ENCODE measurements at places on chromosomes 11 and 22.

DNA sequence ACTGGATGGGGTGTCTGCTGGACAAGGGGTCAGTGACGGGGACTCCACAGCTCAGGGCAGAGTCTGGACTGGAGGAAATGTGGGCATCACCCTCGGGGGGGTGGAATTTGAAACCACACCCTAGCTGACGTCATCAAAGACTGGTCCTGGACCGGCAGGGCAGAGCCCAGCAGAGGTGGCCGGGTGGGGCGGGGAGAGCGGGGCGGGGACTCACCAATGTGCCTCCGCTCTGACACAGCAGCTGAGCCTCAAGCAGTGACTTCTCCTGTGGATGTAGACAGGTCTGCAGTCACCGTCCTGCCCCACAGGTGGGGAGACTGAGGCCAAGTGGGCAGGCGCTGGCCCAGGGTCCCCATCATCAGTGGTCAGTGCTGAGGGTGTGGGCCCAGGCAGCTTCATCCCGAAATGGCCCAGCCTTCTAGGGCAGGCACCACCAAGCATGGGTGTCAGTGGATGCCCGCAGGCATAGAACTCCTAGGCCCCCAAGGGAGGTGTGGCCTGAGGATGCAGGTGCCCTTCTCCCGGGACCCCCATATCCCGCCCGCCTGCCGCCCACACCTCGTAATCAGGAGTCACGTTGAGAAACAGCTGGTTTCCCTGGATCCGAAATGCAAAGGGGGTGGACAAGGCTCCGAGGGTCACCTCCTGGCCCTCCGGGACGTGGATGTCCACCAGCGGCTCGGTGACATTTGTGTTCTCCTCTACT is 603 bp downstream of the CDHR5 start:
- DNase-seq: no peak

DNA sequence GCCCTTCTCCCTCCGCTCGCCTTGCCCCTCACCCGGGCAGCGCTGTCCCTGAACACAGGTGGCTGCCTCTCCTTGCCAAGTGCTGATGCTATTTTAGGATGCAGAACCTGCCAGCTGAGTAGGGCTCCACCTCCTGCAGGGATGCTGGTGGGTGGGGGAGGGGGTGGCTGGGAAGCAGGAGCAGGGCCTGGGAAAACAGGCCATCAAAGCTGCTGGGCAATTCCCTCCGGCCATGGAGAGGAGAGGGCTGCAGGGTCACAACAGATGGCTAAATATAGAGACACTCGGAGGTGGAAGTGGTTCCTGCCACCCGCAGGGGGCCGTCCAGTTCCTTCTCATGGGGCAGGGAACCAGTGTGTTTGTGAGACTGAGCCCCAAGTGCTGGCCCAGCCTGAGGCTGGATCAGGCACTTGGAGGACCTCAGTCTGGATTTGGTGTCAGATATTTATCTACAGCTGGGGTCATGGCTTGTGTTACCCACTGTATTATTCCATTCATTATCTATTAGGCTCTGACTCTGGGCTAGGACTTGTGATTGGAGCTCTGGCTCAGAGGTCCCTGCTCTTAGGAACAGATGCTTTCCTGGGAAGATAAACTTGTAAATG is 59.6 kb downstream of the LRRC32 start:
- DNase-seq: no peak

DNA sequence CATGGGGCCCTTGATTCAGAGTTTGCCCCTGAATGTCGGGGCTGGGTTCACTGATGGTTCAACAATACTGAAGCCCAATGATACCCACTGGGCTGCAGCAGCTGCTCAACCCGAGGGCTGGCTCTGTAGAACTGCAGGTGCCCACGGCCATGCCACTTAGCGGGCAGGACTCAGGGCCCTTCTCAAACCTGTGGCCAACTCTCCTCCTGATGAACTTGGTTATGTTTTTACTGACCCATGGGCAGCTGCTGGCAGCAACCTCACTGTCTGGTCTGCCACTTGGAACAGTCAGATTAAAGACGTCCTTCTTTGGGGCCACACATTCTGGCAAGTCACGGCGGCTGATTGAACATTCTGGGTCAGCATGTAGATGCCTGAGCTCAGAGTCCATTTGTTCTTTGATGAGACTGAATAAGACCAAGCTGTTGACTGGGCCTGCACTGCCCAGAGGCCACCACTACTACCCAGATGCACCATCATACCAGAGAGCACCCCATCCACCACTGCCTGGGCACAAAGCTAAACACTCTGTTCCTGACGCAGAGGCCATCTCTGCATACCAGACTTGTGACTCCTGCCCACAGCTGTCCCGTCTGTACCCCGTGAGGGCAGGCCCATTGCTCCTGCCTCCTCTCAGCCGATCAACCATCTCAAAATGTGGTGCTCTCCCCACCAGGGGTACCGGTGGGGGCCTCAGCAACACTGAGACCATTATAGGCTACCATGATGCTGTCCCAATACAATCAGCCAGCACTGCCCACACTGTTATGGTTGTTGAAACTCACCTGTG is 67.8 kb downstream of the SHANK2 start:
- no peak for DNase-seq

- DNase-seq: no peak
Observed at GRCh38 chr11:61133956-61134662, 27.1 kb downstream of the VPS37C start.

- peak; percentile 65 for DNase-seq
Observed at GRCh38 chr11:12901874-12902481, 107.1 kb upstream of the RASSF10 start.

DNA sequence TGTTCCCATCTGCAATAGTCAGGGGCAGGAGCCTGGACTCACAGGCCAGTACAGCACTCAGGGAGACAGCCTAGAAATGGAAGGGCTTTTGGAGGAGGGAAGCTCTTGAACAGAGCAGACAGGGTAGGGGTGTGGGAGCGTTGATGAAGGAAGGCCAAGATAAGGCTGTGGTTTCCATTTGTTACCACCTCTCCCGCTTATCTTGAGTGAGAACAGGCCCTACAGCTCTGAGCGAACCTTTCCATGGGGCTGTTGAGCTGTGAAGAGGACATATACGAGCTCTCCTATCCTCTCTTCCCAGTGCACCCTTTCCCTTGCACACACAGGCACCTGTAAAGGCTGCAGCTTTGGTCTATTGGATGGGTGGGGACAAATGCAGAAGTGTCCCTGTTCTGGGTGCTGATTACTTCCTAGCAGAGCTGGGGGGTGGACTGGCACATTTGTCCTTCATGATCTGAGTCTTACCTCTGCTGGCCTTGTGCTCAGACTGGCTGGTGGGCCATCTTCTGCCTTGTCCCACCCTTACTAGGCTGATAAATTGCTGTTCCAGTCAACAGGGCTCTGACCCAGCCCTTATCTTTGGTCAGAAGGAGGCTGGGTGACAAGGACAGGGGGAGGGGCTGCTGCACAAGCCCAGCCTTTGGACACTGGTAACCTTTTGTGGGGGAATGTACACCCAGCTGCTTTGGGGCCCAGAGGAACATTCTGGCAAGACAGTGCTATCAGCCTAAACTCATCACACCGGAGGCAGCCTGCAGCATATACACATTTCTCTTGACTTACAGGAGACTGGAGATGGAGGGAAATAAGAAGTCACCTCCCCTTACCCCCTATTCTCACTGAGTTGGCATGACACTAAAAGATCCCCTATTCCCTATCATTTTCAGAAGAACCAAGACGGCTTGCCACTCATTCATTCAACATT is 80.1 kb upstream of the NNMT start:
- no peak for DNase-seq

DNA sequence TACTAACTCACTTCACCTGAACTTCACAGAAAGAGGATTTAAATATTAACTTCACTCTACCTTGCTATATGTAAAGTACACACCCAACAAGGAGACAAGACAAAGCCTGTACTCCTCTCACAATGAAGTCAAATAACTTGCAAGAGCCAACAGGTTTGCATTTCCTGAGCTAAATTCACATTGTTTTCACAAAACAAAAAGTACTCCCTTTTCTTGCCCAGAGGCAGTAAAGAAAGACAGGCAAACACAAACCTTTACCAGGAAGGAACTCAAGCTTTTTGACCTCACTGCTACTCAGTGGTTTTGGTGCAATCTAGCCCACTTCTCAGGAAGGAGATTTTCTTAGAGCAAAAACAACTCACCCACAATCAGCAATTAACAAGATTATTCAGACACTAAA is 15.7 kb downstream of the USP28 start:
- no peak for DNase-seq

DNA sequence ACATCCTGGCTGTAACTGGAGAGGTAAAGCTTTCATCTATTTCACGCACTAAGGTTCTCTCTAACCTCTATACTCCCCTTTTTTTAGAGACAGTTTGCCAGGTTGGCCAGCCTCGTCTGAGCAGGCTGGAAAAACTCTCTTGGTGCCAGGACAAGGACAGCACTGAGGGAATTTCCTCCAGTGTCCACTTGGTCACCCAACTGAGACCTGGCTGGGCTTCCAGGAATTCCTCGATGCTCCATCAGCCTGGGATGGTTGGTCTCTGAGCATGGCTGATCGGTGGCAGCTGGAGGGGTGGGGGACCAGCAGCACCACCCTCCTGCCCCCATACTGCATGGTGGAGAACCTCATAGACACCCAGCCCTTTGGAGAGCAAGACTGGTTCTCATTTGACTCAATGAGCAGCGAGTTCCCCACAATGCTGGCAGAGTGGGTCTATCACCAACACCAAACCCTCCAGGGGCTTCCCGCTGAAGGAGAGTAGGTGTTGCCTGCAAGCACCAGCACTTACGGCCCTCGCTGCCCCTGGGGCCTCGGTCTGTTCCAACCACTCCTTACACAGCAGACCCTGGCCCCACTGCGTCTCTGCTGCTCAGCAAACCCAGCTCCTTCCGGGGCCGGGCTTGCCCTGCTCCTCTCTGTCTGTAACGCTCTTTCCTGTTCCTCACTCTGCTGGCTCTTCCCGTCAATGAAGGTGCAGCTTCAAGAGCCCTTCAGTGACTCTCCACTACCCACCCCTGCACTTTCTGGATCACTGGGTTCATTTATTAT is 122.2 kb downstream of the ST3GAL4 start:
- DNase-seq: no peak

GRCh38 chr11:30683176-30683575 is 97.0 kb upstream of the MPPED2 start:
- peak; percentile 22 for DNase-seq

DNA sequence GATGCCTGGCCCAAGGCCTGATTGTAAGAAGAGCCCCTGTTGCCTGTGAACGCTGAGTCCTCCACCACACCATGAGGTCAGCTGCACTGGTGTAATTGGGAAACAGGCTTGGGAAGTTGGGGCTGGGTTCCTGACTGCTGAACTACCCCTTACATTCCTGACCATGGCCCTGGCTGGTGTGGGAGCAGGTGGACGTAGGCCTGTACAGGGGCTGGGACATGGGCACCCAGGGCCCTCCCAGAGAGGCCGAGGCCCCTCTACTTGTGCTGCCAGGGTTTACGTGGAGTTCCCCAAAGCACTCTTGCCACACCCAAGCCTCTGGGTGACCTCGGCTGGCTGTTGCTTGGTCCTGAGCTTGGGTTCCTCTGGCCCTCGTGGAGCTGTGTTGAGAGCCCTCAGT is 5.4 kb downstream of the RELT start:
- no peak for DNase-seq

- DNase-seq: peak; percentile 17
Observed at GRCh38 chr22:45007391-45008185, 2.2 kb downstream of the PHF21B start.

DNA sequence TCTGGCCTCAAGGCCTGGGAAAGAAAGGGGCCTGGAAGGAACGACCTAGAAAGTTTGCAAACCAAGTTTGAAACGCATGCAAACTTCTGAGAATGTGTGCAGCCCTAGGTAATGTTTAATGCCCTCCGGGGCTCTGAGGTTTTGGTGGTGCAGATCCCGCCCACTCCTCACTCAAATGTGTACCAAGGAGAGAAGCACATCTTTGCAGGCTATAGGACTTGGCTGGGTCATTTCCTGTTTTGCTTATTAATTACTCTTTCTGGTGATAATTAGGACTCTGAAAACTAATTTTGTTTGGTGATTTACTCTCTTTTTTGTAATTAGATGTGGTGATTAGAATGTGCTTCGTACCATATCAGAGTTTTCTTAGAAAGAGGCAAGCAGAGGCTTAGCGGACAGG is 625.9 kb upstream of the CADM1 start:
- DNase-seq: no peak

DNA sequence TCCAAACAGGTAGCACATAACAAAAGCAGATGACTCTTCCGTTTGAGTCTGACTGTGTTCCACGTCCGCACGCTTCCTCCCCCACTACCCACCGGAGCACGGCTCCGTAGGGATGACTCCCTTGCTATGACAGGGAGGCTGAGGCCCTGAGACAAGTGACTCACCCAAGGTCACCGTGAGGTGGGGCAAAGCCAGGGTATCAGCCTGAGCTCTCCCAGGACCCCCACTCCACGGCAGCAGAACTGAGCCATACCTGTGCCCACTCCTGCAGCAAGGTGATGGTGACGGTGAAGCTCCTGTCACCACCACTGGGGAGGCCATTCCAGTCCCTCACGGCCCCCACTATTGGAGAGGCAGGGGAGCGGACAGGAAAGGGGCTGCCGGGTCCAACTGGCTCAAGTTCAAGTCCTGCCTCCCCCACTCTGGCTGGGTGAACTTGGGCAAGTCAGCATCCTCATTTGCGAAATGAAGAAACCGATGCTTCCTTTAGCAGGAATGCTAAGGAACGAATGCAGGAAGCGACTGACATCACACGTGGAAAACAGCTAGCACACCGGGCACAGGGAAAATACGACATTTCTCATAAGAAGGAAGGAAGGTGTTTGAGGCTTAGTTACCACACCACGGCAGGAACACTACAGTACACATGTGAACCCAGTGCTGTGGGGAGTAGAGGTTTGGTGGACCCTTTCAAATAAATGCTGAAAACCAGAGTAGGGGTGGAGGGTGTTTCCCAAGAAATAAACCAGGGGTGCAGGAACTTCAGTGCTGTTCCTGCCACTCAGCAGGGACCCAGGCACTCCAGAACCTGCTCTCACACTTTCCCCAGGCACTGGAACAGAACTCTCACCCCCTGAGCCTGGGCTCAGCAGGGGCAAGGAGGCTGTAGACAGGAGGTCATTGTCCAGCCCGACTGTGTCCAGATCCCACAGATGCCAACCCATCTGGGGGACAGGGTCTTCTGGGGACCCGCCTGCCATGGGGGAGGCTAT is 32.4 kb upstream of the CBX7 start:
- no peak for DNase-seq

DNA sequence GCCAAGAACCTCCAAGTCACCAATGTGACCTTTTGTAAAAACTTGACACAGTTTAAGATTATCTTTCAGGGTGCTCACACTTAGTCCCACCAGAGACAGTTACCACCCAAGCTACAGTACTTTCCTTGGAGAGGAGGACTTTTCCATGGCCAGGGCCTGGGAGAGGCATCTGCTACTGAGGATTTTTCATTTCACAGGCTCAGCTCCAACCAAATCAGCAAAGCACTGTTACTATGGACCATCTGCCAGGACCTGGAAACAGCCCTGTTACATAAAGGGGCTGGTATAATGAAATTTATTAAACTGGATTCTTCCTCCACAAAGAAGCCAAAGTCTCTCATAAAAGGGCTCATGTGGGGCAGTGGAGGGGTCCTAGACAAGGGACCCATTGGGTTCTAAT is 38.6 kb downstream of the SERGEF start:
- no peak for DNase-seq

DNA sequence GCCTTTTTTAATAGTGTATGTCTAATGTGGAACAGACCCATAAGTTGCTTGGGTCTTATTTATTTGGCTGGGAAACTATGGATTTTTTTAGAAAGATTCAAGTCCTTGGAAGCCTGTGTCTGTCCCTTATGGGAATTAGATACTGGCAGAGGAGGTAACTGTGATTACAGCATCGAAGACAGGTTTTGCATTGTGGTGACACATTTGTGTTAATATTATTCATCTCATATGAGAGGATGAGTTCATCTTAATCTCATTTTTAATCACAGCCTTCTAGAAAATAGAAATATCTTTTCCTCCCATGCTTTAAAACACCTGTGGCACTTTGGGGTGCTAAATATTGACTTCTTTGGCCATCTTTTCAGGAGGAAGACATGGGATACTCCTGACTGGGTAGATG is 9.2 kb downstream of the TAB1 start:
- no peak for DNase-seq
